ENCODE measurements at places on chromosomes 4 and X. TPM values are rescaled to one million over a fixed set of nuclear protein-coding genes. Genes with fewer than 3 reads are reported as not detected.

The RAPGEF2 gene
- total RNA-seq: 46.4 TPM

The PRPS1 gene
- total RNA-seq: 23.3 TPM

The MGAT4D gene
- total RNA-seq: not detected

The RAB39B gene
- 0.13 TPM for total RNA-seq

The TLR6 gene
- total RNA-seq: 1.4 TPM

The SPANXA2 gene
- total RNA-seq: not detected

The GUCY1A1 gene
- total RNA-seq: 13.5 TPM

The CTAG1B gene
- total RNA-seq: not detected

The HTRA3 gene
- 1.8 TPM for total RNA-seq

The GRPR gene
- 0.13 TPM for total RNA-seq

The MND1 gene
- total RNA-seq: 6.9 TPM

The DCAF4L1 gene
- total RNA-seq: 0.13 TPM

The SLC49A3 gene
- 8.6 TPM for total RNA-seq

The FMR1NB gene
- total RNA-seq: not detected

The ABLIM2 gene
- total RNA-seq: 4.2 TPM

The PAGE1 gene
- not detected for total RNA-seq

The TRO gene
- total RNA-seq: 5.8 TPM

The GRIA2 gene
- total RNA-seq: not detected

The CXorf49 gene
- not detected for total RNA-seq

The MEPE gene
- total RNA-seq: not detected

The MAGEC3 gene
- total RNA-seq: not detected

The BGN gene
- total RNA-seq: 56.3 TPM

The RGN gene
- total RNA-seq: 7.3 TPM

The RAB41 gene
- total RNA-seq: not detected

The NDNF gene
- total RNA-seq: 0.25 TPM

The SPANXB1 gene
- not detected for total RNA-seq

The JCHAIN gene
- total RNA-seq: 0.12 TPM

The FAAH2 gene
- 0.25 TPM for total RNA-seq

The ZCCHC18 gene
- total RNA-seq: 0.26 TPM

The PARM1 gene
- total RNA-seq: 3.2 TPM

The EGF gene
- 0.13 TPM for total RNA-seq

The MED12 gene
- 38.5 TPM for total RNA-seq

The CXCL6 gene
- total RNA-seq: 0.56 TPM

Measured in aortic smooth muscle cell (primary cell).